T-helper 9 cell (primary cell): ENCODE measurements at places on chromosomes 11 and 22.

- no peak for DNase-seq
These were observed 137.3 kb upstream of the SORL1-AS1 start for GRCh38 chr11:121589946-121590537.

- no peak for DNase-seq
These were observed 6.4 kb upstream of the CCDC88B start for GRCh38 chr11:64333556-64333955.

- peak; percentile 52 for DNase-seq
These were observed 596 bp upstream of the TNRC6B start for GRCh38 chr22:40176921-40177737.

- DNase-seq = no peak
These were observed 10.1 kb downstream of the RAC2 start for GRCh38 chr22:37233751-37234631.

DNA sequence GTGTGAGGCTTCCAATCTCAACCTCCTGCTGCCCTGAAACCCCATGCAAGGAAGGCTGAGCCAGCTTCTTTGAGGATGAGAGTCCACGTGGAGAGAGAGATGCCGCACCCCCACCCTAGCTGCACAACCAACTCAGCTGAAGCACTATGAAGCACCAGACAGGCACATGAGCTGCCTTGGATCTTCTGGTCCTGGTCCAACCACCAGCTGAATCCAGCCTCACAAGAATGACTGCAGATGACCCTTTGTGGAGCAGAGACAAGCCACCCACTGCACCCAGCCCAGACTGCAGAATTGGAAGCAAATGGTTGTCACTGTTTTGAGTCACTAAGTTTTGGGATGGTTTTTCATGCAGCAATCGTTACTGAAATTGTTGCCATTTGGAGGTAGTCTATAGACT, 149.6 kb upstream of the SYT13 start:
- DNase-seq = no peak

- no peak for DNase-seq
These were observed 4.1 kb upstream of the TSSC4 start for GRCh38 chr11:2396471-2396870.

DNA sequence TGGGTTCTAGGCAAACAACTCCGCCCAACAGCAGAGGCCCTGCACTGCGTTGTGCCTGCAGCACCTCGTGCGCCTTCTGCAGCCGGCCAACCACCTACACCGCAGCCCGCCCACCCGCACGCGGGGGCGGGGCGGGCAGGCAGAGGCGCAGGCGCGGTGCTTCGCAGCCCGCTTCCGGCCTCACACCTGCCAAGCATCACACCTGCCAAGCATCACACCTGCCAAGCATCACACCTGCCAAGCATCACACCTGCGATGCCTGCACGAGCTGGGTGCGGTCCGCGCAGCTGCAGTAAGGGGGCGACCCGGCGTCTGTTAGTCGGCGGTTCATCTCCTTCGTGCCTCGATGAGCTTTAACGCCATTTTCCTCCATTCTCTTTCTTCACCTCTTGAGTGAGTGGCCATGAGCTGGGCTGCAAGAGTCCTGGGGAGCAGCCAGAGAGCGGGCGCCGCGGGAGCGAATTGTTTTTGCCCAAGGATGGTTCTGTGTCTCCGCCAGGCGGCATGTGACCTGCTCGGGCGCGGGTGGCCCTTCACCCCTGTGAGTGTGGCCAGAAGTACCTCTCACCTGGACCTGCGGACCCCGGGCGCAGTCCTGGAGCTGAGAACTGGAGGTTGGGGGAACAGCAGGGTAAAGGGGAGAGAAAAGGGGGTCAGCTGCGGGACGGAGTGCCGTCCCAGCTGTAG, at the start of gene LDHAL6A:
TSS of gene LDHAL6A (plus strand) at position 171 of the 687 bp plus-strand sequence. CDS start 825 bp downstream, outside the sequence.
- DNase-seq = no peak

DNA sequence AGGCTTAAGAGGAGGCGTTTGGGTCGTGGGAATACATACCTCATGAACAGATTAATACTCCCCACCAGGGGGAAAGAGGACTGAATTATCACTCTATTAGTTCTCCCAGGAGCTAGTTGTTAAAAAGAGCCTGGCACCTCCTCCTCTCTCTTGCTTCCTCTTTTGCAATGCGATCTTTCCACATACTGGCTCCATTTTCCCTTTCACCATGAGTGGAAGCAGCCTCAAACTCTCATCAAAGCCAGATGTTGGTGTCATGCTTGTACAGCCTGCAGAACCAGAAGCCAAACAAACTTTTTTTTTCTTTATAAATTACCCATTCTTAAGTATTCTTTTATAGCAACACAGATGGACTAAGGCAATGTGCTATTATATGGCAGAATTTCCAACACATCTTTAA, 258.5 kb downstream of the FAM76B start:
- DNase-seq = no peak

DNA sequence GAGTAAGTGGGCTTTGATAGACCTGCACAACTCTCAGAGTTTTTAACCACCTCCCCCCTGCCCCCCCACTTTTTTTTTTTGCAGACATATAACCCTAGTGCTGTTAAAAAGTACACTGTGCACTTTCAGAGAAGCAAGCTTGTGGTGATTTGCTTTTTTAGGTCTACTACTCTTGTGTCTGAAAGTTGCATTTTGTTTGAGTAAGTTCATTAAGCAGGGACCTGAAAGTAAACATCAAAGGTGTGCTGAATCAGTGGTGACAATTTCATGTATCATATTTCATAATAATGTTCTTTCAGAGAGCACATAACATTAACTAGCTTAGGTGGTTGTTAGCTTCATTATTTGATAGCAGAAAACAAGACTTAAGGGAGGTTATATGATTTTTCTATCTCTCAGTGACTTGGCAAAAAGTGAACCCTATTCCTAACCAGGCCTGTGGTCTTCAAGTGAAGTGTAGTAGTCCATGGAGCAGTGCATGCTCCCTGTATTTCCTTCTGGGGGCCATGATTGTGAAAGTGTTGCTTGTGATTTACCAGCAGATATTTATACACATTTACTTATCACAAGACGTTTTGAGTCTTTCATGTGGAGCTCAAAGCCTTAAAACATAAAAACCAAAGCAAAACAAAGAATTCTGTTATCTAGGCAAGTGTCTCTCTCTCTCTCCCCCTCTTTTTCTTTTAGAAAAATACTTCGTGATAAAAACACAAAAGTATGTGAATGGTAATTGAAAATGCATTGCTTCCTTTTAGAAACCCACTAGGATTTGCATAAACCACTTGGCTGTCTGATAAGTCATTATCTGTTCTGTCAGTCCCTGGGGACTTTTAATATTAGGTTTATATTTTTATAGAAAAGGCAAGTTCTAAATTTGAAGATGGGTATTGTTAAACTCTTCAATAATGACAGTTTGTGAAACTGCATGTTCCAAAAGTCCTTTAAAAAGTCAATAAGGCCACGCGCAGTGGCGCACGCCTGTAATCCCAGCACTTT, 7.5 kb upstream of the RAG2 start:
- no peak for DNase-seq

DNA sequence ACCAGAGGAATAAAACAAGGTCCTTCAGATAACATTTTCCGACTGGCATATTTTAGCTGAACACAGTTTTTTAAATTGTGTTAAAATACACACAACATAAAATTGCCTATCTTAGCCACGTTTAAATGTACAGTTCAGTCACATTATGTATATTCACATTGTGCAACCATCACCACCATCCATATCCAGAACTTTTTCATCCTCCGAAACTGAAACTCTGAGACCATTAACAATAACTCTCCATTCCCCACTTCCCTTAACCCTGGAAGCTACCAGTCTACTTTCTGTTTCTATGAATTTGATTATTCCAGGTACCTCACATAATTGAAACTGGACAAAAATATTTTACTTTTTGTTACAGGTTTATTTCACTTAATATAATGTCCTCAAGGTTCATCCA, 213.3 kb downstream of the ETS1 start:
- no peak for DNase-seq

- DNase-seq = no peak
These were observed 34.0 kb downstream of the KCNQ1OT1 start for GRCh38 chr11:2665526-2666400.

- no peak for DNase-seq
These were observed 73.2 kb upstream of the BLID start for GRCh38 chr11:122189229-122189628.

GRCh38 chr11:61793083-61793828, 545 bp downstream of the FEN1 start:
- no peak for DNase-seq

- no peak for DNase-seq
These were observed 2.0 kb downstream of the OR52W1 start for GRCh38 chr11:6200975-6201374.
